ENCODE measurements at places on chromosomes 5 and 9.

- no peaks in the 10 kb centered on the region for H3K27me3 ChIP-seq
- no peaks in the 10 kb centered on the region for H3K4me1 ChIP-seq
- H3K4me3 ChIP-seq, result no peak overlapping the region
- H3K27ac ChIP-seq, result no peak overlapping the region
Measured at GRCh38 chr5:145925353-145925752, 11.0 kb upstream of the SH3RF2 start.

DNA sequence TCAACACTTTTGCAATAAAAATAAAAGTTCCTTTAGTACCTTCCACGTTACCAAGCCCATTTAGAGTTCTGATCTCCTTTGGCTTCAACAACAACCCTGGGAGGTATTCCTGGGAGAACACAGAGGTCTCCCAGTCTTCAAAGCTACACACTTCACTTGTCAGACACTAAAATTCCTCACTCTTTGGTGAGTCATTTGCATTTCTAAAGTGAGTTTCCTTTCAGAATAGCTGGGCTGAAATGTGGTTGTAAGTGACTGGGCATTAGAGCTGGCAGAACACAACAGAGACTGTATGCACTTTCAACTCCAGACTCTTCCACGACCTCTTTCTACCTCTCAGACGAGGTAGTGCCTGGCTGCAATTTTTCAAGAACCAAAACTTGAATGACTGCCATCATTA, 11.5 kb upstream of the F2RL1 start:
- no peaks in the 10 kb centered on the region for H3K27me3 ChIP-seq
- no peak for DNase-seq
- no peak overlapping the region for H3K27ac ChIP-seq
- no peak overlapping the region for H3K4me3 ChIP-seq
- H3K36me3 ChIP-seq, result no peaks in the 10 kb centered on the region

GRCh38 chr5:69230181-69230580, 4.5 kb upstream of the CDK7 start:
- H3K4me1 ChIP-seq, result peaks cover 6% of the 10 kb centered on the region
- no peaks in the 10 kb centered on the region for H3K36me3 ChIP-seq
- H3K27ac ChIP-seq, result no peak overlapping the region
- no peak overlapping the region for H3K4me3 ChIP-seq
- no peak for DNase-seq

GRCh38 chr5:18314192-18314778, 680.0 kb downstream of the TAF11L14 start:
- H3K4me3 ChIP-seq, result no peak overlapping the region
- DNase-seq, result no peak
- no peaks in the 10 kb centered on the region for H3K27me3 ChIP-seq
- no peaks in the 10 kb centered on the region for H3K36me3 ChIP-seq

GRCh38 chr9:135340726-135341475, 138.7 kb upstream of the PPP1R26 start:
- H3K4me3 ChIP-seq, result no peak overlapping the region
- no peak overlapping the region for H3K27ac ChIP-seq
- H3K36me3 ChIP-seq, result no peaks in the 10 kb centered on the region
- peaks cover 10% of the 10 kb centered on the region for H3K27me3 ChIP-seq

DNA sequence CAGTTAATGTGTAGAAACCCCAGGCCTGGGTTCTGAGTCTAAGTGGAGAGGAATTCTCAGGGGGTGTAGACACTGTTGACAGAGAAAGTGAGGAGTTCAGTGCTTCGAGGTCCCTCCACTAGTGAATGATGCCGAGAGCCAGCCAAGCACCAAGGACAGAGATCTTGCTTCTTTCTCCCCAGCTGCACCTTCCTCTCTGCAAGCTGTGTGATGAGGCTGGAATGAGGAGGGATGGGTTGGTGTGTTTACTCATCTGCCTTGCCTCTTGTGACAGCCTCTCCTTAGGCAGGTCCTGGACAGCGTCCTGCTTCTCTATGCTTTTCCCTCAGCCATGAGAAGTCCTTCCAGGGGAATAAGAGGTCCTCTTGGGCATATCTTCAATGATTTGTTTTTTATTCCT, 35.3 kb downstream of the HNRNPH1 start:
- H3K4me1 ChIP-seq, result no peaks in the 10 kb centered on the region
- H3K27me3 ChIP-seq, result no peaks in the 10 kb centered on the region
- H3K27ac ChIP-seq, result no peak overlapping the region
- no peak for DNase-seq

- no peaks in the 10 kb centered on the region for H3K4me1 ChIP-seq
- no peaks in the 10 kb centered on the region for H3K36me3 ChIP-seq
- no peak for DNase-seq
- no peak overlapping the region for H3K4me3 ChIP-seq
- no peaks in the 10 kb centered on the region for H3K27me3 ChIP-seq
- H3K27ac ChIP-seq, result peak overlapping the region; percentile 22
Measured at GRCh38 chr9:109967651-109968642, 187.9 kb downstream of the PALM2AKAP2 start.

DNA sequence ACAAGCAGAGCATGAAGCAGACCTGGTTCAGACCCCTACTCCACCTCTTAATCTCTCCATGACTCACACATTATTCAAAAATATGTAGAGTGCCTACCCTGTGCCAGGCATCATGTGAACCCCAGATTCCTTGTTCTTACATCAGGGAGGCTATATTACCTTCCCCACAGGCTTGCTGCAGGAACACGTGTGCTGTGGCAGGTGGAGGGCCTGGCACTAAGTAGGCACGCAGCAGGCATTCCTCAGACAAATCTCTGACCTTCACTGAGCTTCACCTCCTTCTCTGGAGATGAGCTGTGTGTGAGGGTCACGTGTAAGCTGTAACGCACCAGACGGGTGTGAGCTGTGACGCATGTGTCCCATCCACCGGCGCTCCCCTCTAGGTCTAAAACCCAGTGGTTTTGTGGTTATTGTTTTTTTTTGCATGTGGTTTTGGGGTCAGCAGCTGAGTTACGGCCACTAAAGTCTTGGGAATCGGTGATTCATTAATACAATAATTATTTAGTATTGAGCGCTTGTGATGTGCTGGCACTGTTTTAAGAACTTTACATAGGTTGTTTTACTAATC, 30.3 kb downstream of the ANGPTL2 start:
- H3K4me3 ChIP-seq, result no peak overlapping the region
- no peaks in the 10 kb centered on the region for H3K27me3 ChIP-seq
- H3K36me3 ChIP-seq, result no peaks in the 10 kb centered on the region
- no peaks in the 10 kb centered on the region for H3K4me1 ChIP-seq
- DNase-seq, result no peak
- H3K27ac ChIP-seq, result no peak overlapping the region

All from tibial nerve (tissue), 4 donors.